Activated CD4-positive, alpha-beta T cell treated with anti-CD3 and anti-CD28 coated beads, Interleukin-2, amount 50 U/mL, for 24 hours (primary cell): ENCODE measurements at places on chromosomes 5 and 9.

GRCh38 chr5:171773106-171773505, 12.5 kb upstream of the SMIM23 start:
- no peak for DNase-seq

DNA sequence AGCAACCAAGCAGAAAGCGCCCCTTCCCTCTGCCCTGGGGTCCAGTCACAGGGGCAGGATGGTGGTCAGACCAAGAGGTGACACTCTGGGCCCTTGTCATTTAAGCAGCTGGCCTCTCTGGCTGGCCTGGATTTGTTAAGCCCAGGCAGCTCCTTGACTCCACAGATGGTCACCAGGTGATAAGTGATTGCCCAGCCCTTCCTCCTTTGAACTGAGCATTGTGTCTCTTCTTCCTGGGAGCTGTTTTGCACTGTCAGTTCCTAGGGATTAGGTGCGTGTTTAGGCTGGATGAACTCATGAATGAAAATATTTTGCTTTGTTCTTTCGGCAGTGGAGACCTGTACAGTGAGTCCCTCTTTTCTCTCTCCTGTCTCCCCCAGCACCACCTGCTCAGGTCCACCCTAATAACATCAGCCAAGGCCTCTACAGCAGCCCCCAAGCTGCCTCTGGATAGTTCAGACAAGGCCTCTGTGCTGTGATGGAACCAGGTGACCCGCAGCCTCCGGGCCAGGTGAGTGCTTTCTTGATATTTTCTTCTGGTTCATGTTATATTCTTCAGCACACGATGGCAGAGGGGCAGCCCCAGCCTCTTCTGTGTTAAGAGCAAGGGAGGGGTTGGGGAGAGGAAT, 139.7 kb upstream of the PITX1 start:
- DNase-seq = no peak

DNA sequence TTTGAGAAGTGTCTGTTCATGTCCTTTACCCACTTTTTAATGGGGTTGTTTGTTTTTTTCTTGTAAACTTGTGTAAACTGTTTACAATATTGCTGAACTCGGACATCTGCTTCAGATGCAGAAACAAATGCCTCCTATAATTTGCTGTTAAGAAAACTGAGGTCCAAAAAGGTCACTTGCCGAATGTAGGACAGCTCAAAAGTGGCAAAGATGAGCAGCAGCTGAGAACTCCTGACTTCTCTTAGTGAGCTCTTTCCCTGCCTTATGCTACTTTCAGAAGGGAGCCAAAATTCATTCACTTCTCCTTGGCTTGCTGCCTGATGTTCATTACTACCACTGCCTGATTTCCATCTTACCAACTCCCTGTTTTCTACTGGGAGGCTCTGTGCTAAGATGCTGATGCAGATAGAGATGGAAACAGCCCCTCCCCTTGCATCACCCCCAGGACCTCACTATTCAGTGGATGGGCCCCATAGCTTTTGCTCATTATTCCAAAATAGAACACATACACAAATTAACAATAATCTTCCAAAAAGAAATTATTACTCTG, 60.1 kb downstream of the SEMA6A start:
- DNase-seq = no peak

- peak; percentile 55 for DNase-seq
These were observed 592 bp downstream of the TUBB4B start for GRCh38 chr9:137241490-137242268.
